Chondrocyte (in vitro differentiated cells): ENCODE measurements at places on chromosomes 12 and 14. TPM values are rescaled to one million over a fixed set of nuclear protein-coding genes. Genes with fewer than 3 reads are reported as not detected.
A peak's percentile ranks its signal among the peaks of the same experiment; 100 is the strongest.

GRCh38 chr14:21106498-21107282 lies 5.8 kb downstream of the TMEM253 start:
- DNase-seq = no peak
- no peak overlapping the region for H3K4me3 ChIP-seq
- peaks cover 48% of the 10 kb centered on the region for H3K4me1 ChIP-seq
- peak overlapping the region; percentile 83 for H3K27ac ChIP-seq

PLEKHG7 gene
- total RNA-seq = not detected in 3 replicates

MMP19 gene
- 12.9 to 17.8 TPM (median 16.1 TPM) in 3 replicates for total RNA-seq

DNA sequence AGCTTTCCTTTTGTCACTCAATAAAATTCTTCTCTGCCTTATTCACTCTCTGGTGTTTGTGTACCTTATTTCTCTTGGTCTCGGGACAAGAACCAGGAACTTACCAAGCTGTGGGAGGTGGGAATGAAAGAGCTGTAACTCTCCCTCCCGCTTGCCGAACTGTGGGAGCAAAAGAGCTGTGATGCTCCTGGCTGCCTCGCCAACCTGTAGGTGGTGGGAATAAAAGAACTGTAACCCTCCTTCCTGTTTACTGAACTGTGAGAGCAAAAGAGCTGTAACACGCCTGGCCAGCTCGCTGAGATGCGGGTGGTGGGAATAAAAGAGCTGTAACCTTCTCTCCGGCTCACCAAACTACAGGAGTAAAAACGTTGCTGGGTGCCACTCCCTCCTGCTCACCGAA lies 314.1 kb upstream of the LRIG3 start:
- no peak overlapping the region for H3K27ac ChIP-seq
- DNase-seq = no peak
- H3K4me1 ChIP-seq = no peaks in the 10 kb centered on the region
- no peaks in the 10 kb centered on the region for H3K36me3 ChIP-seq
- H3K4me3 ChIP-seq = no peak overlapping the region
- peaks cover 22% of the 10 kb centered on the region for H3K27me3 ChIP-seq

SLC4A8 gene
- total RNA-seq = 2.4 to 5.4 TPM (median 2.7 TPM) in 3 replicates

GRCh38 chr12:24605916-24606315 lies 343.0 kb downstream of the BCAT1 start:
- DNase-seq = no peak
- H3K4me3 ChIP-seq = no peak overlapping the region
- H3K4me1 ChIP-seq = peaks cover 23% of the 10 kb centered on the region
- H3K36me3 ChIP-seq = no peaks in the 10 kb centered on the region

ZNF641 gene
- total RNA-seq = 8.4 to 12.8 TPM (median 11.1 TPM) in 3 replicates

DNA sequence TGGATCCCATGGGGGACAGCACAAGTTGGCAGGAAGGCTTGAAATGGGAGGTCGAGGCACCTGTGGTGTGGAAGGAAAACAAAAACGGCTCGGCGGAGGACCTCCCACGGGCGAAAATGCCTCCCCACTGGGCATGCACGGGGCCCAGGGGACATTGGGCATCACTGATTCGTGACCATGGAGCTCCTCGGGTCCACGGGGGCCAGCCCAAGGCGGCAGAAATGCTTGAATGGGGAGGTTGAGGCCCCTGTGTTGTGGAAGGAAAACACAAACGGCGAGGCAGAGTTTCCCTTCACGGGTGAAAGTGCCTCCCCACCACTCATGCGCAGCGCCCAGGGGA lies 376.0 kb downstream of the ALG10 start:
- no peaks in the 10 kb centered on the region for H3K27me3 ChIP-seq
- peak; percentile 55 for DNase-seq
- no peak overlapping the region for H3K4me3 ChIP-seq
- H3K36me3 ChIP-seq = no peaks in the 10 kb centered on the region
- no peaks in the 10 kb centered on the region for H3K4me1 ChIP-seq

VEZT gene
- total RNA-seq = 69.3 to 79.4 TPM (median 74.7 TPM) in 3 replicates

DNA sequence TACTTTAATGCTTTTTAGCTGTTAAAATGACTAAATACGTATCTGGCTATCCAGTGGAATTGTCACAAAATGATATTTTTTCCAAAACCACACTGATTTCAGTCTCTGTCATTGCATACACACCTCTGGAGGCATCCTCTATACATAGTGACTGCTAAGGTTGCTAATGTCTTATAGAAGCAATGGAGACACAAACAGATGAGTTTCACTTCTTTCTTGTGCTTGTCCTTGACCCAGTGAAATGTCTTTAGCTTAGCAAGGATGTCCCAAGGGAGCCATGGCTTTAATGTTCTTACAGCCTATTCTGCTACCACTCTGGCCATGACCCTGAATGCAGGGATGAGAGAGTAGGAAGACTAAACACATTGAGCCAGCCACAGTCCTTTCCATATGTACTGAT lies 90.3 kb downstream of the TPH2 start:
- H3K4me3 ChIP-seq = no peak overlapping the region
- no peaks in the 10 kb centered on the region for H3K36me3 ChIP-seq
- no peaks in the 10 kb centered on the region for H3K4me1 ChIP-seq
- no peak for DNase-seq
- H3K27ac ChIP-seq = no peak overlapping the region

GRCh38 chr14:63964113-63964512 lies 111.3 kb downstream of the SYNE2 start:
- no peak overlapping the region for H3K27ac ChIP-seq
- H3K36me3 ChIP-seq = no peaks in the 10 kb centered on the region
- H3K27me3 ChIP-seq = no peaks in the 10 kb centered on the region
- no peak overlapping the region for H3K4me3 ChIP-seq

KRT77 gene
- total RNA-seq = not detected in 3 replicates

CD4 gene
- total RNA-seq = 0.70 to 1.2 TPM (median 0.72 TPM) in 3 replicates

DNA sequence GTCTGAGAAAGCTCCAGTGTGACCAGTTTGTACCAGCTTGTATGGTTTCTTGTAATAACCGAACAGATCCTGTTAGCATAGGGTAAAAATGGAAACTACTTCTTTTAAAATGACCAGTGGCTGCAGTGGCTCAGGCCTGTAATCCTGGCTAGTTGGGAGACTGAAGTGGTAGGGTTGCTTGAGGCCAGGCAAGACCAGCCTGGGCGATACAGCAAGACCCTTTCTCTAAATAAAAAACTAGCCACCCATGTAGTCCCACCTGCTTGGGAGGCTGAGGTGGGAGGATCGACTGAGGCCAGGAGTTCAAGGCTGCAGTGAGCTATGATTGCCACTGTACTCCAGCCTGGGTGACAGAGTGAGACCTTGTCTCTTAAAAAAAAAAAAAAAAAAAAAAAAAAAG lies 7.3 kb downstream of the PSEN1 start:
- H3K27ac ChIP-seq = peak overlapping the region; percentile 1
- peaks cover 53% of the 10 kb centered on the region for H3K4me1 ChIP-seq
- H3K36me3 ChIP-seq = no peaks in the 10 kb centered on the region
- no peaks in the 10 kb centered on the region for H3K27me3 ChIP-seq
- no peak for DNase-seq

DNA sequence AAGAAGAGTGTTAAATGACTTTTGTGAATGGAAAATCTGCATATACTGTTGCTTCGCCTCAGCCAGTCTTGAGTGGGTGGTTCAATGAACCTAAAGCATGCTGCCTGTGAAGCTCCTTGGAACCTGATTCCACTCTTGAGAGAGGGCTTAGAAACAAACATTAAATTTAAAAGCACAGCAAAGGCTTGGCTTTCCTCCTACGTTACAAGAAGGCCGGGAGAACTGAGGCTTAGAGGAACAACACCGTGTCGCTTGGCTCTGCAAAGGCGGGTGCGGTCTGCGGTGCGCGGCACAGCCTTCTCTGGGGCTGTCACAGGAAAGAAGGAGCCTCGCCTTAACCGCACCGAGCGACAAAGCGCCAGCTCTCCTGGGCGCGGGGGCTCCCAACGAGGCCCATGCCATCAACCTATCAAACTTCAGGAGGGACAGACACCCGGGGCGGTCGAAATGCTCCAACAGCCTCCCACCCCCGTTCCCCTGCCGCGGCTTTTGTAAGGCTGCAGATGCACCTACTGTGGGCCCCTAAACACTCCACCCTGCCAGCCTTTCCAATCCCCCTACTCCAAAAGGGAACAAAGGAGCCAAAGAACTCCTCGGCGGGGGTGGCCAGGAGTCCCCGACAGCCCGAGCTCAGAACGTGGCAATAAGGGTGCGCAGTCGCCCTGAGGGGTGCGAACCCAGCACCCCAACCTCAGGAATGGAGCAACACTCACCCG lies 729 bp downstream of the OSBPL8 start:
- peak overlapping the region; percentile 95 for H3K27ac ChIP-seq
- H3K4me1 ChIP-seq = peaks cover 45% of the 10 kb centered on the region
- no peaks in the 10 kb centered on the region for H3K27me3 ChIP-seq

DNA sequence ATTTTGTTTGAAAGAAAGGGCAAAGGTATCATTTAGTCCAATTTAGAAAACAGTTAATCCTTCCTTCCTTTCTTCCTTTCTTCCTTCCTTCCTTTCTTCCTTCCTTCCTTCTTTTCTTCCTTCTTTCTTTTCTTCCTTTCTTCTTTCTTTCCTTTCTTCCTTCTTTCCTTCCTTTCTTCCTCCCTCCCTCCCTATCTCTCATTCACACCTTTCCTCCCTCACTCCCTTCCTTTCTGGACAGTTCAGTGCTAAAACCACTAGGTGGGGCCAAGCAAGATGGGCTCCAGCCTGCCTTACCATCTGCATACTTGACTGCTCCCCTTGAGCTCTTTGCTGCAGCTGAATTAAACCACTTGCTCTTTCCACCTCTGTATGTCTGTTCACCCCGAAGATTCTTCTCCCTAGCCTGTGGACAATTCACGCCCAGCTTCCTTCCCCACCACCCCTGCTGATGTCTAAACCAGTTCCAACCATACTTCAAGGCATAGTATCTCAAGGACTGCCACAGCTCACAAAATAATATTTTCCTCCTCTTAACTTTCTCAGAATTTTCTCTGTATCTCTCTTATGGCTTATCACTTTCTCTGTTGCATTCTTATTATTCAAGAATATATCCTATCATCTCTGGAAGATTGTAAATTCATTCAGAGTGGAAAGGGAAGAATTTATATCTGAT lies 78.0 kb downstream of the DBX2 start:
- peaks cover 9% of the 10 kb centered on the region for H3K27me3 ChIP-seq
- peaks cover 10% of the 10 kb centered on the region for H3K4me1 ChIP-seq
- H3K4me3 ChIP-seq = no peak overlapping the region
- H3K36me3 ChIP-seq = no peaks in the 10 kb centered on the region
- DNase-seq = no peak
- no peak overlapping the region for H3K27ac ChIP-seq

DNA sequence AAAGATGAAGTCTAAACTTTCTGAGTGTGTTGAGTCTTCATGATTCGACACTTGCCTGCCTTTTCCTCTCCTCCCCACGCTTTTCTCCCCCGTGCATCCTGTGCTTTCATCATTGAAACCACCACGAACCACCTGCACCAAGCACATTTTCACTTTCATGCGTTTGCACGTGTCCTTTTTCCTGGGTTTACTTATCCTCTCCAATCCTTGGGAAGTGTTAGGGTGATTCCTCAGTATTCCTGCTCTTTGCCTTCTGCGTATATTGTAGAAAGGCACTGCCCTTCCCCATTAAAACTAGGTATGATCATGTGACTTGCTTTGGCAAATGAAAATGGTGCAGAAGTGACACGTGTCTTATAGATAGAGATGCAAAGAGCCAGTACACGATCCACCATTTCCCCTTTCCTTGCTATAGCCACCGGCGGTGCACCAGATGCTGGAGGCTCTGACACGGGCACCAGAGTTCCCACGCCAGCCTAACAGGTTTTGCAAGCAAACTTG lies 106.6 kb downstream of the BRMS1L start:
- H3K4me1 ChIP-seq = no peaks in the 10 kb centered on the region
- H3K4me3 ChIP-seq = no peak overlapping the region
- H3K36me3 ChIP-seq = no peaks in the 10 kb centered on the region
- peaks cover 26% of the 10 kb centered on the region for H3K27me3 ChIP-seq
- DNase-seq = no peak

FAM90A1 gene
- total RNA-seq = not detected in 3 replicates

- H3K4me1 ChIP-seq = peaks cover 10% of the 10 kb centered on the region
- H3K4me3 ChIP-seq = no peak overlapping the region
- no peaks in the 10 kb centered on the region for H3K27me3 ChIP-seq
- H3K27ac ChIP-seq = no peak overlapping the region
Measured at GRCh38 chr12:22018860-22019259, 27.2 kb upstream of the CMAS start.

DNA sequence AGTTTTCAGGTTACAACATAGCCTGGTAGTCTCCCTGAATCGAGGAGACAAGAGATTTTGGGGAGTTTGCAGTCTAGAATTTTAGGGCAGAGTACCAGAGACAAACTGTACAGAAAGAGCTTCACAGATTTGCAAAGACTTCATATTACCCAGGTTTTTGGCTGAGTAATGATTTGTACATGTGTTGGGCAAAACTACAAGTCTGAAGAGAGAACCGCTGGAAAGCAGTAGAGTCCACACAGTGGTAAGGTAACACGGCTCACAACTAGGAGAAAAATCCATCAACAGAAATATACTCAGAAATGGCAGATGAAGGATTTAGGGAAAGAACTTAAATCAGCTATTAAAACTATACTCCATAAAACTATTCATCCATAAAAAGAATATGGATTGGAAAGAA lies 25.7 kb downstream of the FBXO33 start:
- H3K4me3 ChIP-seq = no peak overlapping the region
- H3K27me3 ChIP-seq = no peaks in the 10 kb centered on the region
- DNase-seq = no peak
- peaks cover 5% of the 10 kb centered on the region for H3K36me3 ChIP-seq

- H3K27ac ChIP-seq = peak overlapping the region; percentile 99
- peak overlapping the region; percentile 88 for H3K4me3 ChIP-seq
- H3K36me3 ChIP-seq = peaks cover 15% of the 10 kb centered on the region
Measured at GRCh38 chr12:53052419-53053217, 2.8 kb downstream of the TNS2 start.

DNA sequence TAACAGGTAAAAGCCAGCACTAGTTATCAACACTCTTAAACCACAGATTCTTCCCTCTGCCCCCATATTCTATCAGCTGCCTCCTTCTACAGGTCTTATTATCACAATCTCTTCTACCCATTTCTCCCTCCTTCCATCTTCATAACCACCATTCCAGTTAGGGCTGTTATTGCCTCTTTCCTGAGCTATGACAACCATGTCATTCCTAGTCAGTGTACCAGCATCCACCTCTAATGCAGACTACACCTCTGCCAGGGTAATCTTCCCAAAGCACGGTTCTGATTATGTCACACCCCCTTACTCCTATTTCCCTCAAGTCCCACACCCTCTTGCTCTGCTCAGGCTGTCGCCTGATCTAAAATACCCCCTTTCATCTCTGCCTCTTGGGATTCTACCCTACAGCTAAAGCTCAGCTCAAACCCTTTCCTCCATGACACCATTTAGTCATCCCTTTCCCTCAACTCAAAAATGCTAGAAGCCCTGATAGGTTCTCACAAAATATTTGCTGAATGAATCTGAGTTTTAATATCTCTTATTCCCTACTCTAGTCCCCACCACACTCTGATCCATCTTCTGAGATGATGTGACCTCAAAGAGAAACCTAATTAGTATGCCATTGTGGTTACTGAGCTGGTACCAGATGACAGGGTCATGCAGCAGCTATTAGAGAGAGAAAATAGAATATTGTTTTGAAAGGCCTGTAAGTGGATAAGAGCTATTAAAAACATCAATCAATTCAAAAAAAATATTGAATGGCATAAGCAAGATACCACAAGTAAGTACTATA lies 11.7 kb downstream of the RACGAP1 start:
- H3K27me3 ChIP-seq = no peaks in the 10 kb centered on the region
- H3K4me3 ChIP-seq = no peak overlapping the region
- H3K4me1 ChIP-seq = peaks cover 7% of the 10 kb centered on the region
- H3K27ac ChIP-seq = no peak overlapping the region
